ENCODE measurements at places on chromosomes 3 and 15.

- no peak for DNase-seq
These were observed 85.9 kb upstream of the SYNPR start for GRCh38 chr3:63192248-63192647.

DNA sequence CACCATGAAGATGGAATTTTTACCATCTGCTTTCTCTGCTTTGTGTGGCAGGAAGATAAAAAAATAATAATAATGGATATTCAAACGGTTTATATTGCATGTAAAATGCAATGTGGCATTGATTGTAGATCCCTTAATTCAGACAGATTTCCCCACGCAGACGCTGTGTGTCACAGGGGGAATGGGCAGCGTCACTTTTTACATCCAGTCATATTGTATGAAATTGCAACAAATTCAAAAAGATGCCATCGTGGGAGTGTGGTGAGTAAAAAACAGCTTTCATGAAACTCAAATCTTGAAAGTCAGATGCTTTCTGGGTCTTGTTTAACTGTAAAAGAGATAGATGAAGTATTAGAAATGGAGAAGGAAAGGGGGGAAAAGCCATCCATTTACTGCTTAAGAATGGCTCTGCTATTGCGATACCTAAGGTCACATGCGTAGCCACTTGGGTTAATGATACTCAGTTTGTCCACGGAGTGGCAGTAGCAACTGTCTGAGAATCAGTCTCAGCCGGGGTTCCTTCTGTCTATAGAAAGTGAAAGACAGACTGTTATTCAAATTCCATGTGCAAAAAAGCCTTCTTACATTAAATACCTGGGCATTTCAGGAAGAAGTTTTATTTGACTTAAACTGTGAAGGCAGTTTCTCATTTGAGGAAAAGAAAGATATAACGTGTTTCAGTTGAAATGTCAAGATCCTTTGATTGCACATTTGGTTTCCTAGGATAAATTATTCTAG is 28.5 kb downstream of the BTD start:
- no peak for DNase-seq

GRCh38 chr15:34616613-34617012 is 33.2 kb upstream of the GOLGA8B start:
- no peak for DNase-seq

GRCh38 chr15:27339138-27339537 is 368.2 kb downstream of the GABRG3 start:
- DNase-seq, result no peak

- DNase-seq, result no peak
These were observed 20.9 kb downstream of the SHOX2 start for GRCh38 chr3:158085358-158085757.

DNA sequence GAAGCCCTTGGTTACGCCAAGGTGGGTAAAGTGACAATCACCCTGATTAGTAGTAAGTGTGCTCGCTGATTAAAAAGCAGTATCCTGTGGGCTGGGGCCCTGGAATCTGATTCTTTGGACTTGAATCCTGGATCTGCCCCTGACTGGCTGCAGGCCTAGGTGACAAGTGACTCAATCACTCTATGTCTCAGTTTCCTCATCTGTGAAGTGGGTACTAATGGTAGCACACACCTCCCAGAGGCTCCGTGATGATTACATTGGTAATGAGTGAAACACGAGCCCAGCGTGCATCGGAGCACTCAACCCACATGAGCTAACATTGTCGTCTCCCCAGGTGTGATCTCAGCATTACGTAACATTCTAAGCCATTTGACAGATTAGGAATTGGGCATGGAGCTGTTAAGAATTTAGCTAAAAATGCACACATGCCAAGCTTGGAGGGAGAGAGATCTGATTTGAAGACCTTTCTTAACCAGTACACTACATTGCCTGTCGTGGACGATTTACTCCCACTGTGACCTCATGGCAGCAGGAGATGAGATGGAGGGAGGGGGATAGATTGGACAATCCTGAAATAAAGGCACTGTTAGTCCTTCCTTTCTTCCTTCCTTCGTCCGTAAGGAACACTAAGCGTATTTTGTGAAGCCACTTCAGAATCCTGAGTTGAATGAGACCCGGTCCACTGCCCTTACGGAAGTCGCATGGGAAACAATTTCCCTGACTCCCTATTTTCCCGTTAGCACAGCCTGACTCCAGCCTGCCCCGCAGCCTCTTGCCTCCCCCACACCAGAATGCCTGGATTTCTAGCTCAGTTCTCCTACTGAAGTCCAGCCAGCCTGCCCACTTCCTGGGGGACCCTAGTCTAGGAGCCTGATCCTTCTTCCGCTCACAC is 32.1 kb downstream of the MGLL start:
- no peak for DNase-seq

GRCh38 chr3:195897853-195898415 is 10.4 kb downstream of the TNK2 start:
- no peak for DNase-seq

- DNase-seq, result no peak
These were observed 18.5 kb downstream of the GLDN start for GRCh38 chr15:51359981-51360380.

- no peak for DNase-seq
These were observed 88.9 kb upstream of the FEZF2 start for GRCh38 chr3:62462104-62462762.

- DNase-seq, result no peak
These were observed 3.8 kb downstream of the ATG3 start for GRCh38 chr3:112557976-112558375.

GRCh38 chr3:5122741-5123706 is 932 bp downstream of the ARL8B start:
- no peak for DNase-seq

DNA sequence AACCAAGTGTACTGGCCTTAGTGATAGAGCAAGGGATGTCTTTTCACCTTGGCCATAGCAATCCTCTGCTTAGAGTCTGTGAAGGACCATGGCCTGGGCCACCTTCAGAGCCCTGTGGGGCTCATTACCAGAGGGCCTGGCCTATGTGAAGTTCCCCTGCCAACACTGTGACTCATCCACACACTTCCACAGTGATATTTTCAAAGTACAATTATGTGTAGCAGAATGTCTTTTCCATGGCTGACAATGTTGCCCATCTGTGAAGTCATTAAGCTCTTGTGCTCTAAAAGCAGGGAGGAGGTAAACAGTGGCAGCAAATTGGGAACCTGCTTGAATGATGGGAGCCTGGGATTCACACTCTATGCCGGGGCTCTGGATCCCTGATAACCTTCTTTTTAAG is 12.2 kb upstream of the CACNA1D start:
- DNase-seq, result no peak

DNA sequence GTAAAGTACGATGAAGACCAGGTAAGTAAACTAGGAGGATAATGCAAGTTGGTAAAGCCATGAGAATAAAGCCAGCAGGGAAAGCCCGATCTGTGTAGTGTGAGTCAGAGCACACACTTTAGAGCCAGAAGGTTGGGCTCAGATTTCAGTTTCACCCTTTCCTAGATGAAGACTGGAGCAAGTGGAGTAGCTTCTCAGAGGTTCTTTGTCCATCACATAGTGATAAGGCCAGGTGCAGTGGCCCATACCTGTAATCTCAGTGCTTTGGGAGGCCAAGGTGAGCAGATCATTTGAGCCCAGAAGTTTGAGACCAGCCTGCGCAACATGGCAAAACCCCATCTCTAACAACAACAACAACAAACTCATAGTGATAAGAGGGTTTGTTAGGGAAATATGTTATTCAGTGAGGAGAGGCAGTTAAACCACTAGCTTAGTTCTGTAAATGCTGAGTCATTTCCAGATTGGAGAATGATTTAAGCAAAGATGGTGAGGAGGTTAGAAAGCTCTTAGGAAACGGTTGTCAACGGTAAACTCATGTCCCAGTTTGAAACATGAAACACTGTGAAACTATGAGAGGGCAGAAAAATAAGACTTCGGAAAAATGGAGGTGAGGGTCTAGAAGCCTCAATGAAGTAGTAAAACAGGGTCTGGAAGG is 39.0 kb downstream of the IL12A start:
- no peak for DNase-seq

DNA sequence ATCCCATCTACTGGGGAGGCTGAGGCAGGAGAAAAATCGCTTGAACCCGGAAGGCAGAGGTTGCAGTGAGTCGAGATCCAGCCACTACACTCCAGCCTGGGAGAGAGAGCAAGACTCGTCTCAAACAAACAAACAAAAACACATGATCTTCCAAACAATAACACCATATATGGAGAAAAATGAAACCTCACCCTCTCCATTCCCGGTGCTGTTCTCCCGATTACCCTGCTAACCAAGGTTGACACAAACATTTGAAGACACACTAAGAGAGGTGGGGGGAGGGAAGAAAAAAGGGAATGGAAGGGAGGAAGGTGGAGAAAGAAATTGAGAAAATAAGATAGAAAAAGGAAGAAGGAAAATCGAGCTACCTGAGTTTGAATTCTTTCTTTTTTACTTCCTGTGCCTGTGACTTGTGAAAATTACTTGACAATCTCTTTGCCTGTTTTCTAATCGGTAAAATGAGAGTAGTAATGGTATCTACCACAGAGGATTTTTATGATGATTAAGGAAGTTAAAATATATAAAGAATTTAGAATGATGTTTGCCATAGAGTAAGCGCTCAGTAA is 1.1 kb upstream of the PLSCR2 start:
- DNase-seq, result no peak

- DNase-seq, result no peak
These were observed 6.5 kb downstream of the PDCD10 start for GRCh38 chr3:167728176-167728575.

GRCh38 chr3:50187750-50188149 is 3.7 kb upstream of the GNAT1 start:
- no peak for DNase-seq

- no peak for DNase-seq
These were observed 68.4 kb downstream of the MINDY2 start for GRCh38 chr15:58839485-58839884.

DNA sequence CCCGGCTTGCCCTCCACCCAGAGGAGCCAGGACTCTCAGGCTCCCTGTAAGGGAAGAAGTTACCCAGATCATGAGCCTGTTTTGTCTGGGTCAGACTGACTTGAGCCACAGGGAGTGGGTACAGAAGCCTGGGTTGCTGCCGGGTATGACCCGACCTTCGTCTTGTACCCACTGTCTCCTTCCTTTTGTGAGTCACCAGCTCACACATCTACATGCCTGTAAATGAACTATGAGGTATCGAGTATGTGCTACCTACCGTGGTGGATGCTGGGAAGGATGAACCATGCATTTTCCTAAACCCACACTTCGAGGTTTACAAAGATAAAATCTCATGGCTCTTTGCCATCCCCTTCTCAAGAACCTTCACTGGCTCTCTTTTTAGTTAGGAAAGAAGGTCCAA is 56.9 kb downstream of the CACNA1D start:
- DNase-seq, result no peak

- no peak for DNase-seq
These were observed 8.9 kb upstream of the TMEM202 start for GRCh38 chr15:72389231-72389630.

DNA sequence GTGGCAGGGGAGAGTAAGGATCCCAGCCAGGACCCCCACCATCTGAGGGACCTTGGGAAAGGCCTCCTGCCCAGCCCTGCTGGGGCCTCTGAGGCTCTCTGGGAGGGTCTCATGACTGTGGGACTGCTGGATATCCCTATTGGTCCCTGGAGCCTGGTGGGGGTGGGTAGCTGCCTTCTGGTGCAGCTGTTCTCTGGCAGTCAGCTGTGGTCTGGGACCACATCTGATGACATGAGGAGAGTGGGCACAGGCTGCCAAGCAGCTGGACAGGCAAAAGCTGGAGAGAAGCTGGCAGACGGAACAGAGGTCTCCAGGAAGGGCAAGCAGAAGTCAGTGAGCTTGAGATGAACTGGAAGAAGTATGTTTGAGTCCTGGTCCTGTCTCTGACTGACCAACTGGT is 22.4 kb downstream of the PLEKHO2 start:
- no peak for DNase-seq

DNA sequence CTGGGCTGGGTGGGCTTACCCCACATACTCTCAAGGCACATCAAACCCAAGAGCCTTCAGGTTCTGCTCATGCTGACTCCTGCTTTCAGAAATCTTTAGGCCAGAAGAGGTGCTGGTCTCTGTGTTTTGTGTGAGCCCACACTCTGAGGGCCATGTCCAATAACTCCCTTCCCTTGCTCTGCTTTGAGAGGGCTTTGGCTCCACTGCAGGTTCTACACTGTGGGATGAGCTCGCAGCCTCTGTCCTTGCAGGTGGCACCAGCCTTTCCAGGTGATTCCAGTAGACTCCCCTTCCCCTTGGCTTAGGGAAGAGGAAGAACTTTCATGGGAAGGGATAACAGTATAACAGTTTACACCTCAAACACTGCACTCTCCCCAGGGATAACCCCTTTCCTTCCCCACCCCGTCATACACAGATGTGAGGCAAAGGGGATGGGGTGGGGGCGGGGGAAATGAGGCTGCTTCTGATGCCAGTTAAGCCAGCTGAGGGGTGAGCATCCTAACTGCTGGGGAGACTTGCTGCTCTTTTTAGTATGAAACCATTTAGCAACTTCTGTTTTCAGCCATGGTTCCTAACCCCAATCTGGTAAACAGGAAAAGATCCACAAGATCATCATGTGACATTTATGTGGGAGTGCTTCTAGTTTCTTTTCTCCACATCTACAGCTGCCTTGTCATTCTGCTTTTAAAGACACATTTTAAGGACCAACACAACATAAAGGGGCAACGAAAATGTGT is 262.4 kb downstream of the SLC9A9 start:
- DNase-seq, result no peak

- no peak for DNase-seq
These were observed 65.6 kb upstream of the C15orf39 start for GRCh38 chr15:75136118-75136517.
